ENCODE measurements at places on chromosomes 13 and 19.
A peak's percentile ranks its signal among the peaks of the same experiment; 100 is the strongest.

- DNase-seq = peak; percentile 50
Measured at GRCh38 chr19:37007587-37008220, 70.5 kb upstream of the ZNF420 start.

GRCh38 chr19:21748088-21748487, 19.3 kb downstream of the ZNF100 start:
- DNase-seq = no peak

- DNase-seq = no peak
Measured at GRCh38 chr19:51456541-51457290, 1.5 kb downstream of the SIGLEC8 start.

DNA sequence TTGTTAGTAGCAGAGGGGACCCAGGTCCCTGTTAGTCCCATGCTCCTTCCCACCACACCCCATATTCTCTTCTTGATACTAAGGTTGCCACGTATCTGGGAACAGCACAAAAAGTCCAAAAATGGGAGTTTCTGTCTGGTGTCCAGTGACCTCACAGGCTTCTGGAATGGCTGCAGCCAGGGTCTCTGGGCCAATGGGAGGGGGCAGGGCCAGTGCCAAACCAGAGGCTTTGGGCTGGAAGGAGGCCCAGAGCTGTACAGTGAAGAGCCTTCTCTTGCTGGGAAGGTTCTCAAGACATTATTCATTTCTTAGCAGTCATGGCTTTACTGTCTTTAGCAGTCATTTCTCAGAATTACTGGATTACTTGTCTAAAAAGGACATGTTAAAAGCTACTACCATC, 119.2 kb downstream of the FRY start:
- peak; percentile 52 for DNase-seq

GRCh38 chr13:41049480-41050440, 11.5 kb upstream of the WBP4 start:
- DNase-seq = no peak

GRCh38 chr13:33168321-33168960, 117.1 kb downstream of the STARD13 start:
- no peak for DNase-seq

DNA sequence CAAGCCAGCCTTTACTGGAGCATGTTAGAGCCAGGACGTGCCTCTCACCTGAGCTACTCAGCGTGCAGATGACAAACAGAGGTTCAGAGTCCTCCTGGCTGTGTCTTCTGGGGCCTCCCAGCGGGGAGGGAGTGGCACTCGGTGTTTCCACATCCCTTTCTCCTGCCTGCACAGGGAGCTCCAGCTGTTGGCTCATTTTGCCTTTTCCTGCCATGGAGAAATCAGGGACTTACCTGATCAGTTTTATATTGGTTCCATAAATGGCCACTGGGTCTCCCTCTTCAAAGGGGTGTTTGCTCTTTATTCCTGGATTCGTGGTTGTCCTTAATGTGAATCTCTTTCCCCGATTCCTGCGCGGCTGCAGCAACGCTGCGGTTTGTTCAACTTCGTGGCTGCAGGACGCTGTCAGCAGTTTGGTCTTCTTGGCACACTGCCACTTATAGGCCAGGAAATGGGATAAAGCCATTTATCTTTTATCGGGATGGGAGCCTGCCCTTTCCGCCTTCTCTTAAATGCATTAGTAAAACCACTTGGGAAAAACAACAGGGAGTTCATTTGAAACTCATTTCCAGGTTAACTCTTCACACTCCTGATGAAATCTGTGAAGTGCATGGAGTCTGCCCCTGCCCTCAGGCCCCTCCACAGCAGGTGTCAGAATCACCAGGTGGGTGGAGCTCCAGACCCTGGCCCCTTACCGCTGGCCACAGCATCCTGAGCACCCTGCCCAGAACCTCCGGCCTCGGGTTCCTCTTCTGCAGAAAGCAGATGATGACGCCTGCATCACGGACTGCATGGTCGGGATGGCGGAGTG, 39.8 kb upstream of the MCF2L start:
- no peak for DNase-seq

GRCh38 chr19:38250821-38251563, 5.2 kb downstream of the PPP1R14A start:
- no peak for DNase-seq

DNA sequence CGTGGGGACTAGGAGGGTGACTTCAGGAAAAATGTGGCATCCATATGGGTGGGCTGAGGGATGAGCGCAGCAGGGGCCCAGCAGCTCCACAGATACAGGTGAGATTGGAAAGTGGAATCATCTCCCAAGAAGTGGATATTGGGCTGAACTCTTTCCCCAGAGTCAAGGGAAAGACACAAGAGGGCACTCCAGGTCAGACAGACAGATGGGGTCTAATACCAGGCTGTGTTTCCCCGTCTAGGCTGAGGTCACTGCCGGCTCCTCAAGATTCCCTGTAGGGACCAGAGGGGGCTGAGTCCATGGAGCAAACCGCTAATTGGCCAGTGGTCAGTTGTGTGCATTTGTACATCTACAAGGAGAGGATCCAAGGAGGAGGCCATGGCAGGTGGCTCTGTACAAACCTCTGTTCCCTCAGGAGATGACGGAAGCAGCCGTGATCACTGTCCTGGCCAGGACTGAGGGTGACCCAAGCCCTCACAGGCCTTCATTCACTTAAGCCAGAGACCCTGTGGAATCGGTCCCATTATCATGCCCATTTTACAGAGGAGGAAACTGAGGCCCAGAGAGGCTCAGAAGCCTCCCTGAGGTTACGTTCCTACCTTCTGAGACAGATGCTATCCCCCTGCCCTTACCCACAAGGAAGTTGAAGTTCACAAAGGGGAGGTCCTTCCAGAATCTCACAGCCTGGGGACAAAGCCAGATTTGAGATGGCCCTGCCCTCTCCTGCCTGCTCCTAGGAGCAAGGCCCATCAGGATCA, 14.9 kb upstream of the IGLON5 start:
- no peak for DNase-seq

- DNase-seq = no peak
Measured at GRCh38 chr19:14412324-14412995, 6.7 kb downstream of the DDX39A start.

DNA sequence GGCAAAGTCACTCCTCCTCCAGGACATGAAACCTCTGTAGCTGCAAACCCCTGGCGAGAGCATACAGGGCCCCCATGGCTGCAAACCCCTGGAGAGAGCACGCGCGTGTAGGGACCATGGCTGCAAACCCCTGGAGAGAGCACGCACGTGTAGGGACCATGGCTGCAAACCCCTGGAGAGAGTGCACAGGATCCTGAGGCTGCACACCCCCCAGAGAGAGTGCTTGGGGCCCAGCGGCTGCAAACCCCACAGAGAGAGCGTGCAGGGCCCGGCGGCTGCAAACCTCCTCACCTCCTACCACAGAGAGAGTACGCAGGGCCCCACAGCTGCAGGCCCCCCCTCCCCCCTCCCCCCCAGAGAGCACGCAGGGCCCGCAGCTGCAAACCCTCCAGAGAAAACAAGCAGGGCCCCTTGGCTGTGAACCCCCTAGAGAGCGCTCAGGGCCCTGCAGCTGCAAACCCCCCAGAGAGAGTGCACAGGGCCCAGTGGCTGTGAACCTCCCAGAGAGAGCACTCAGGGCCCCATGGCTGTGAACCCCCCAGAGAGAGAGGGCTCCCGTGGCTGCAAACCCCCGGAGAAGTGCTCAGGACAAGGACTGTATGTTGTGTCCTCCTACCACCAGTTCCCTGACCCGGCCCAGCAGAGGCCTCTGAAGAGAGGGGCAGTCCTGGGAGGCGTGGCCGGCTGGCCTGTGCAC, 7.3 kb downstream of the ADPRHL1 start:
- no peak for DNase-seq

DNA sequence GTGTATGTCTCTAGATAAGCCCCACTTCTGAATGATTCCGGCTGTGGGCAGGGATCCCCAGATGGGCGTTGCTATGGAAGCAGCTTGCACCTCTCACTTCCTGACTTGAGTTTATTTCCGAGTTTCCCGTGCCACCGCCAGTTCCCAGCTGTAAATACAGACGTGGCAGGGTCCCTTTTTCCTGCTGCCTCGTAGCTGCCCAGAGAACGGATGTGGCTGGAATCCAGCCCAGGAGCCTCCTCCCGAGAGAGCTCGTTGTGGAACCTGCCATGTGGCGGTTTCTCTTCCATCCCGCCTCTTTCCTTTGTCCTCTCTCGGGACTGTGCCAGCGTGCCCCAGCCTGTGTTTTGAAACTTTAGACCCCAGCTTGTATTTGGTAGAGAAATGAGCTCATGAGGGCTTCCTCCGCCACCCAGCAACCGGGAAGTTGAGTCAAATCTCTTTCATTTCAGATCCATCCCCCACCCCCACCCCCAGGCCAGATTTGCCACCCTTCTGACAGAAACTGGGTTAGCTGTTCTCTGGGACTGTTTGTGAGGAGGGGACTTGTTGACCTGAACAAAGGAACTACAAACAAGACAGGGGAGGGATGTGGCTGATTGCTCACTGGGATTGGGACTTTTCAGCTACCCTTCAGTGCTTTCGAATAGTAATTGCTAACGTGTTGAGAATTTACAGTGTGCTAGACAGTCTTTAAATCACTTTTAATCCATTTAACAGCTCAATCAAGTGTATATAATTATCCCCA, 96.6 kb downstream of the SIPA1L3 start:
- DNase-seq = no peak

DNA sequence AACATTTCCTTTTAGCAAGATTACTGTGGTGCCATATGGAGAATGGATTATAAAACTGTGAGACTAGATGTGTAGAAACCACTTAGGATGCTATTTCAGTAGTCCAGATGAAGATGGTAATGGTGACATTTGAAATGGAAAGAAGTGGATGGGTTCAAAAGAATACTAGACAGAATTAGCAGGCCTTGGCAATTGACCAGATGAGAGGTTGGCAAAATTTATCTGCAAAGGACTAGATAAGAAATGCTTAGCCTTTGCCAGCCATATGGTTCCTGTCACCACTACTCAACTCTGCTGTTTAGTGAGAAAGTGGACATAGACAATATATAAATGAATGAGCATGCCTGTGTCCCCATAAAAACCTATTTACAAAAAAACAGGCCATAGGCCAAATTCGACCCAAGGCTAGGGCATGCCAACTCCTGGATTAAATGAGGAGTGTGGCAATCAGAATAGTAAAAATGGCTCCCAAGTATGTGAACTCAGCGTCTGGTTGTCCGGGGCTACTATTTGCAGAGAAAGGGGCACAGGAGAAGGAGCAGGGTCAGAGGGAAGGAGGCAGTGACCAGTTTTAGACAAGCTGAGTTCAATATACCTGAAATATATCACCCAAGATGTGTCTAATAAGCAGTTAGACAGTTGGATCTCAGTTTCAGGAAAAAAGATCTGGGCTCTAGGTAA, 98.4 kb downstream of the ENOX1 start:
- DNase-seq = no peak

GRCh38 chr13:29589967-29590366, 5.5 kb downstream of the SLC7A1 start:
- no peak for DNase-seq

DNA sequence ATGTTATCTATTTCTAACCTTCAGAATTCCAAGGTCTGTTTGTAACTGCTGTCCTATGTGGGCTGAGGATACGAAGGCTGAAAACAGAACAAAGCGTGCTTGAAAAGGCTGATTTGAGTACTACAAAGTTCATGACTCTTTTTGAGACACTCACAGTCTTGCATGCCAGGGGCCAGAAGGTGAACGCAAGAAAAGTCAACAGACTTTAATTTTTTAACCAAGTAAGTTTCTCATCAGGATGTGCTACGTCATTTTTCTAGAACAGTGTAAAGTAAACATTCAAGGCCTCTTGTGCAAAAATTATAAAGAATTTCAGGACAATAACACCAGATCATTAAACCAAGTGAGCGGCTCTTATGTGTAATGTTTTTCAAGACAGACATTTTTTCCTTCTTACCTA, 163.5 kb downstream of the COG6 start:
- no peak for DNase-seq

GRCh38 chr13:37288057-37288720, 182.7 kb upstream of the CSNK1A1L start:
- DNase-seq = no peak

DNA sequence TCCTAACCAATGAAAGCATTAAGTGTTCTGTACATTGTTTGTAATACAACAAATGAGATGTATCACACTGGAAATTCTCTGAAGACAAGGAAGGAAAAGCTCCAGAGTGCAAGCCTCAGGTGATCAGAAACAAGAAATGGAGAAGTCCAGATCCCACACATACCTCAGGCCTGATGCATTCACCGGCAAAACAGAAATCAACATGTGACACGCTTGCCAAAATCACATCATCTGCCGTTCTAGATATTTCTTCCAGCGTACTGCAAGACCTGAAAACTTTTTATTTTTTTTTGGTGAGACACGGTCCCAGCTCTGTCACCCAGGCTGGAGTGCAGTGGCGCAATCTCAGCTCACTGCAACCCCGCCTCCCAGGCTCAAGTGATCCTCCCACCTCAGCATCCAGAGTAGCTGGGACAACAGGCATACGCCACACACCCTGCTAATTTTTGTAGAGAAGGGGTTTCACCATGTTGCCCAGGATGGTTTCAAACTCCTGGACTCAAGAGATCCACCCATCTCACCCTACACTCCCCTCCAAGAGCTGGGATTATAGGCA, 48.6 kb downstream of the FOXO1 start:
- DNase-seq = no peak

- DNase-seq = no peak
Measured at GRCh38 chr13:83691966-83692365, 190.3 kb downstream of the SLITRK1 start.

- DNase-seq = no peak
Measured at GRCh38 chr19:41698746-41699230, 9.6 kb upstream of the CEACAM5 start.

- no peak for DNase-seq
Measured at GRCh38 chr13:75236774-75237173, 245.2 kb downstream of the TBC1D4 start.

DNA sequence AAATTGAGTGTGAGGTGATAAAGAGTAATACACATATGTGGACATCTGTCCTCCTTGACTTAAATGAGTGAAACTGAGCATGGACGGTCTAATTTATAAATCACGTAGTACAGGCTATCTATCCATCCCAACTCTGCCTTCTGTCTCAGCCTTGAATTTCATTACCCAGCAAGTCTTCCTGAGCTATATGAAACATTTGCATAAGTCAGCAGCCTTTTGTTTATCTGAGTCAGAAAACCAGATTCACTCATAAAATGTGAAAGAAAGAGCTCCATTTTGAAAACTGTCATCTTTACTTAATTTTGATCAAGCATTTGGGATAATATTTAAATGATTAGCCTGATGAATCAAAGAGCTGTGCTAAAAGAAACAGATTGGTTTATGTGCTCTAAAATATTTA, 197.9 kb downstream of the LHFPL6 start:
- DNase-seq = no peak

- peak; percentile 37 for DNase-seq
Measured at GRCh38 chr13:33610438-33611120, 207.4 kb upstream of the RFC3 start.

DNA sequence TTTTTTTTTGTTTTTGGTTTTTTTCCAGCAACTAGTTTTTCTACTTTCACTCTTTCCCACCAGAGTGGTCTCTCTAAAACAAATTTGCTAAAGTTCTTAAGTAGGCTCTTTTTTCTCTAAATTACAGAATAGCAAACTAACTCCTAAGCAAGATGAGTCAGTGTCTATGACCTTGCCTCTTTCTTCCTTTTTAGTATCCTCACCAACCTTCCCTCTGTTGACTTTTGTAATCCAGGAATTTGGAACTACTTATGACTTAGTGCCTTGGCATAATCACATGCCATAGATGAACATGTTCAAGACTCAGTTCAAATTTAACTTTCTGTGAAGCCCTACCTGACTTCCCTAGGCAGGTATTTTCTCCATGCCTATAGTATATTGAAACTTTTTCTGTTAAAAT, 32.3 kb upstream of the AKAP11 start:
- no peak for DNase-seq

- peak; percentile 74 for DNase-seq
Measured at GRCh38 chr19:44689290-44690130, 9.4 kb upstream of the CEACAM16 start.
